ENCODE measurements at places on chromosomes 3 and 15.

DNA sequence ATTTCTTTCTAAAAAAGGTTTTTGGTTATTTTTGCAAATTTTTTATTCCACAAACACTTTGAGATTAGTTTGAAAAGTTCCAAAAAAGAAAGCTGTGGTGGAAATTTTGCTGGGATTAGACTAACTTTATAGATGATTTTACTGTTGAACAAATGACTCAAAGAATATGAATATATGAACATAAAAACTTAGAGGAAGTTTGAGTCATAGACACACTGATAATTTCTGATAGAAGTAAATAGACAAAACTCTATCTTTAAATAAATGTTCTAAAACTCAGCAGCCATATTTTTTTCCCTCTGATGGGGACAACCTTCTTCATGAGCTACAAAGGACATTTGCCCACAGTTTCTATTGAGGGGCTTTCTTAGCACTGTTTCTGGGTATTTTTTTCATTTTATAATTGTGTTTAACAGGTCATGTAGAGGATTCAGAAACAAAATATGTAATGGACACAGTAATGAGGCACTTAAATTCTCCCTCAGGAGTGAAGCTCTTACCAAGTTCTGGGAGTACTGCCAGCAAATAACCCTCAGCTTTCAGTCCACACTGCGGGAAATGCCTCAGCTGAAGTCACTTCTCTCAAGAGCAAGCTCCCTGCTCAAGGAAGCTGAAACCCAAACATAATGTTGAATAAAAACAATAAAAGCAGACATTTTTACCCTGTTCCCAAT is 157.6 kb downstream of the NFKBIZ start:
- peak; percentile 68 for DNase-seq

- no peak for DNase-seq
Observed at GRCh38 chr3:176579711-176580185, 617.5 kb downstream of the TBL1XR1 start.

GRCh38 chr3:179016979-179017670 is 54.5 kb downstream of the ZMAT3 start:
- DNase-seq: no peak

GRCh38 chr3:41836360-41837134 is 125.4 kb downstream of the ULK4 start:
- DNase-seq: no peak
